ENCODE measurements at places on chromosomes 12 and 14.

GRCh38 chr12:67410667-67411067, 141.5 kb downstream of the CAND1 start:
- DNase-seq = no peak

- DNase-seq = no peak
These were observed 402.9 kb downstream of the TMTC2 start for GRCh38 chr12:83089575-83089974.

DNA sequence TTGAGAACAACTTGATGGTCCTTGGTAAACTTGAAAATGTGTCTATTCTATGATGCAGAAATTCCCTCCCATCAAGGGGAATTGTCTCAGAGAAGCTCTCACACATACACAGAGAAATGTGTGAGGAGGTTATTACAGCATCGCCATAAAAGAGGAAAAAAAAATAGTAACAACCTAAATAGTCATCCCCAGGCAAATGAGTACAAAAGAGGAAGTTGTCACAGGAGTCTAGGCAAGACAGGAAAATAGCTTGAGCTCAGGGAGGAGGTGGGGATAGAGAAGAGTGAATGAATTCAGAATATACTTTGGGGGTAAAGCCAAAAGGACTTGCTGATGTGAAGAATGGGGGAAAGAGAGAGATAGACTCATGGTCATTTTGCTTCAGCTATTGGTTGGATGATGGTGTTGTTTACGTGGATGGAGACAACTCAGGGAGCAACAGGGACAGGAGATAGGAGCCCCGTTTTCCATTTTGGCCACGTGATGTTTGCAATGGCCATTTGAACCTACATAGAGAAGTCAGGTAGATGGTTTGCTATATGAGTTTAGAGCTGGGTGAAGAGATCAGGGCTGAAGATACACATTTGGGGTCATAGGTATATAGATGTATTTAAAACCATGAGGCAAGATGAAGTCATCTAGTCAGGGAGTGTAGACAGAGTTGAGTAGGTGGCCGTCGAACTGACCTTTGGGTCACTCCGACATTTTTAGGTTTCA, 20.3 kb downstream of the LRRC74A start:
- no peak for DNase-seq

DNA sequence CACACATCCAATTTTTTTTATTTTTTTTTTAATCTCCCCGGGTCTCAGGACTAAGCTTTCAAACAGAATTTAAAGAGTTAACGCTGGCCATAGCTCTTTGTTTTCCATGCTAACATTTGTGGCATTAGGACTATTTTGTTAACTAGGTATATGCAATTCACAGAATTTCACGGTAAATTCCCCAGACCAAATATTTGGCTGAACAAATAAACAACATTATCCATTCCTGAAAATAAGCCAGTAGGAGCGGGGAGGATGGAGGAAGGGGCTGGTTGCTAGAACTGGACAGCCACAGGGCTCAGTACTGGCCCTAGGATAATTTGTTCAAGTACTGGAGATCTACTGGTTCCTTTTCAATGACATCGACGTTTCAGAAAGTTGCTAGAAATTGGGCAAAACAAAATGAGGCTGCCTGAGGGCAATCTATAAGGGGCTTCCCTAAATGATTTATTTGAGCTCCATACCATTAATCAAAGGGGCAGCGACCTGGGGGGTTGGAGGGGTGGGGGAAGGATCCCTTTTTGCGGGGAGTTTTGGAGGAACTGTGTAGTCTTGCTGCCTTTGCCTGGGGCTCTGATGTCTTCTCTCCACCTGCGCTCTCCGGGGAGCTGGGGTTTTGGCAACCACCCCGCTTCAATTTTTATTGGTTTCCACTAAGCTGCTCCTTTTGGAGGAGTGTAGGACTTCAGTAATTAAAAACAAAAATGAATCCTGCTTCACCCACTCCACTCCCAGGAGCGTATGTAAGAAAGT, 9.0 kb downstream of the BMP4 start:
- DNase-seq = no peak

GRCh38 chr14:22185191-22185590, 403.8 kb downstream of the DAD1 start:
- no peak for DNase-seq

- no peak for DNase-seq
These were observed 55.1 kb upstream of the BCL11B start for GRCh38 chr14:99327050-99327449.

- DNase-seq = no peak
These were observed 203.2 kb downstream of the ZFP36L1 start for GRCh38 chr14:68589447-68590200.

DNA sequence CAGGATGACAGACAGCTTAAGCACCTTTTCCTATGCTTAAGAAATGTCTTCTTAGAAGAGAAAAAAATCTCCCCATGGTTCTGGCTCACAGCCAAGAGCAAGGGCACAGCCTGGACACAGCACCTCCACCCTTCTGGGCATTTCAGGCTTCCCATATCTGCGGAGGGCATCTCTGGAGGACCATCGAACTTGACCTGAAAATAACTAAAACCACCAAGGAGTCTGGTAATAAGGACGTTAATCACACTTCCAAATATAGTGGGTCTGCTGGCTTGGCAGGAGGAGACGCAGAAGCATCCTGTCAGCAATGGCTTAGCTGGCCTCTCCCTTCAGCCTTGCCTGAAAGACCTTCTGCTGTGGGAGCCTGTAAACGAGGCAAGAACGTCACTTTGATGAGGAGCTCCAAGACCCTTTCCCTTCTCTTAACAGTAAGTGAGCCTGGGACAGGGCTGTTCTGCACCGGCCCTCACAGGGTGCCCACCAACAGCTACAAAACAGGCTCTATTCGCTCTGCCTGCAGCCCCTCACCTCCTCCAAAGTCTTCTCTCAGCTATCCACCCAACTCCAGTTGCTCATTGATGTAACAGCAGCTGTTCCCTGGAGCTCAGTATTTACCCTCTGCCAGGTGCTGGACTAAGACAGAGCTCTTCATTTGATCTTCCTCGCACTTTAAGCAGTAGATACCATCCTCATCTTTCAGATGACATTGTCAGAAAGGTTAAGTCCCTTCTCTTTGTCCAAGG, 13.2 kb downstream of the SETD3 start:
- DNase-seq = no peak

Measured in germinal center (tissue), 1 donor.